Calu3 (cell line): ENCODE measurements at places on chromosomes 2 and 18.

DNA sequence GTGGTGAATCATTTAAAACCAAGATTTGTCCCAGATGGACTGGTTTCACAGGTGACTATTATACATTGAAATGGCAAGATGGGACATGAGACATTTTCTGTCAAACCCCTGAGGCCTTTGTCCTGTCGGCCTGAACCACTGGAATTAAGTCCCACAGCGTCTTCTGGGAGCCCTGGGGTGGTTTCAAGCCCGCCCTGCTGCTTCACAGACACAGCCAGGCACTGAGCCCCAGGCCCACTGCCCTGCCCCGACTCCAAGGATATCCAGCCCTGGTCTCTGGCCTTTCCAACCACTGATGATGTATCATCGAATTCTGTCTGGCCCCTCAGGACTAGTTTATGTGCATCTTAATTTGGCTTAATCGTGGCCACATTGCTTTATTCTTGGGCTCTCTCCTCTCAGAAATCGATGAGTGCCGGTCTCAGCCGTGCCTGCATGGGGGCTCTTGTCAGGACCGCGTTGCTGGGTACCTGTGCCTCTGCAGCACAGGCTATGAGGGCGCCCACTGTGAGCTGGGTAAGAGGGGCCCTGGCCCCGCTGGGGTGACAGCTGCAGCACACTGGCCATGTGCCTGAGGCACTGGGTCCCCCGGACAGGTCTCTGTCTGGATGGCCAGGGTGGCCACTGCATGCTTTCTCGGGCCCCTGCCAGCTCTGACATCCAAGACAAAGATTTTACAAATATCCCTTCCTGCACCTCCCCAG is 39.5 kb downstream of the MTERF4 start:
- no peak for DNase-seq

GRCh38 chr18:60082790-60083189 is 183.0 kb downstream of the PMAIP1 start:
- no peak for DNase-seq

GRCh38 chr2:6827566-6828298 is 38.0 kb downstream of the CMPK2 start:
- DNase-seq = no peak

GRCh38 chr2:27839022-27839618 is 51.1 kb downstream of the RBKS start:
- no peak for DNase-seq

GRCh38 chr2:227117027-227117426 is 47.0 kb downstream of the COL4A4 start:
- no peak for DNase-seq

GRCh38 chr18:10195529-10195928 is 258.9 kb upstream of the APCDD1 start:
- DNase-seq = no peak

- DNase-seq = no peak
Measured at GRCh38 chr2:5230855-5231254, 461.3 kb upstream of the SOX11 start.

GRCh38 chr18:48006415-48007175 is 76.1 kb upstream of the SMAD2 start:
- DNase-seq = no peak

DNA sequence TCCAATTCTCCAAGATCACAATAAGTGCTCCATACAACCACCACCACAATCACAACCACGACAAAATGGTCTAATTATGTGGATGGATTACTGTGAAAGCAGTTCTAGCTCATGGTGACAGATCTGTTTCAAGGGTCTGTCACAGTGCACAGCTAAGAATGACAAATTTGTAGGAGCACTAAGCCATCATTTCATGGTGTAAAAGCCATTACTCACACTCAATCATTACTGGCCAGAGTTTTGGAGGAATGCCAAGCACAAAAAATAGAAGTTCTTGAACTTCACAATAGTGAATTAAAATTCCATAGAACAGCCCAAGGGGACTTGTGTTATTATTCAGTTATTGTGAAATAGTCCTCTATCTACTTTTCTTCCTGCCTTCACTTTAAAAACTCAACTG is 2.3 kb downstream of the CPS1 start:
- DNase-seq = peak; percentile 11

DNA sequence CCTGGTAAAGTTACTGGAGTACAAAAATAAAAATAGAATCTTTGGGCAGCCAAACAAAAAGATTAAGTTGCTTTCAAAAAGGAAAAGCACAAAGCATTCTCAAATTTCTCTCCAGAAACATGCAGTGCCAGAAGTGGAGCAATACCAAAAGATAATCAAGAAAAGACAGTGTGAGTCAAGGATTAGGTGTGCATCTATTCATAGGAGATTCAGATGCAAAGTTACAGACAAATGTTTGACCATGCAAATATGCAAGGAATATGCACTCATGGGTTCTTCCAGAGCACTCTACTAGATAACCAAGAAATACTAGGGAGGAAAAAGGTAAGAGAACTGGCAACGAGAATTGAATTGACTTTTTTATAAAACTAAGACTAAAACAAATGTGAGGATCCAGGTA is 51.8 kb upstream of the CDH20 start:
- no peak for DNase-seq

GRCh38 chr18:43420950-43421349 is 143.7 kb upstream of the SYT4 start:
- no peak for DNase-seq
